ENCODE measurements at places on chromosomes 1 and 21. TPM values are rescaled to one million over a fixed set of nuclear protein-coding genes. Genes with fewer than 3 reads are reported as not detected.

Gene RNF186
- total RNA-seq: not detected

Gene FCAMR
- not detected for total RNA-seq

Gene DCLRE1B
- 5.9 TPM for total RNA-seq

Gene C1orf87
- 0.83 TPM for total RNA-seq

Gene TIAM1
- total RNA-seq: 73.6 TPM

Gene ERG
- 7.3 TPM for total RNA-seq

Gene CELA2A
- total RNA-seq: not detected

Gene GJB3
- not detected for total RNA-seq

Gene GJA9
- total RNA-seq: not detected

Gene DCDC2B
- total RNA-seq: not detected

Gene S100A16
- 27.3 TPM for total RNA-seq

Gene TGFB2
- total RNA-seq: 54.9 TPM

Gene SH3BGR
- 23.8 TPM for total RNA-seq

Gene GABRD
- 107 TPM for total RNA-seq

Gene NECTIN4
- total RNA-seq: not detected

Gene ROR1
- total RNA-seq: 2.3 TPM

Gene TRNP1
- total RNA-seq: 58.3 TPM

Gene HSD11B1
- total RNA-seq: 15.0 TPM

Gene PYHIN1
- total RNA-seq: 1.1 TPM

Gene TLR5
- total RNA-seq: 4.0 TPM

Gene PDPN
- total RNA-seq: 9.7 TPM

Gene ERICH3
- 37.0 TPM for total RNA-seq

Gene FCGR3A
- total RNA-seq: 52.7 TPM

Gene UBL4B
- 0.89 TPM for total RNA-seq

Gene SPATA45
- 1.7 TPM for total RNA-seq

Gene FAM72B
- 2.1 TPM for total RNA-seq

Gene CRNN
- not detected for total RNA-seq

Gene CHAF1B
- total RNA-seq: 7.4 TPM

Gene NFASC
- total RNA-seq: 333 TPM

Gene WNT3A
- total RNA-seq: not detected

Gene CLCNKA
- not detected for total RNA-seq

Gene TUT4
- total RNA-seq: 80.5 TPM

Gene SPATA21
- total RNA-seq: 0.14 TPM

Gene NMNAT2
- 170 TPM for total RNA-seq

All from dorsolateral prefrontal cortex (tissue), 122 donors.